ENCODE measurements at places on chromosomes 4 and X. TPM values are rescaled to one million over a fixed set of nuclear protein-coding genes. Genes with fewer than 3 reads are reported as not detected.

Gene HSFX4
- not detected for total RNA-seq

Gene FGF16
- total RNA-seq = not detected

DNA sequence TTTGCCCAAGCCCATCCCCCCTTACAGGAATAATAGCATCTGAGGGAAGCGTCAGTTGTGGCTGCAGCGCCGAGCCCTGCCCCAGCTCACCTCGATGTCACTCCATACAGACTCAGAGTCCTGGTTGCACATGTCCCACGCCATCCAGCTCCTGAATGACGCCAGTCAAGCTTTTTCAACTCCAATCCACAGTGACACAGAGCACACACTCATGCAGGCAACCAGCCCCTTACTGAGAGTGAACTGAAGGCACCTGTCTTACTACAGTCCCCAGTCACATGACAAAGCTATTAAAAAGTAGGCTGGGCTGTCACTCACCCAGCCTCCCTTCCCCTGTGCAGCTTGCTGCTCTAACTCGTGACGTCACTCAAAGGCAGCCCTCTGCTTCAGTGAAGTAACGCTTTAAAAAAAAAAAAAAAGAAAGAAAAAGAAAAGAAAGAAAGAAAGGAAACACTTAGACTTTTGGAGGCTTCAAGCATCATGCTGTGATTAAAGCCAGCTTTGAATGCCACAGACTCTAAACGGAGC is at the start of gene PPARGC1A:
Gene PPARGC1A (minus strand): TSS at position 234 of the 528 bp plus-strand sequence. CDS start 90 bp downstream, at position 144.
- no peak for DNase-seq

DNA sequence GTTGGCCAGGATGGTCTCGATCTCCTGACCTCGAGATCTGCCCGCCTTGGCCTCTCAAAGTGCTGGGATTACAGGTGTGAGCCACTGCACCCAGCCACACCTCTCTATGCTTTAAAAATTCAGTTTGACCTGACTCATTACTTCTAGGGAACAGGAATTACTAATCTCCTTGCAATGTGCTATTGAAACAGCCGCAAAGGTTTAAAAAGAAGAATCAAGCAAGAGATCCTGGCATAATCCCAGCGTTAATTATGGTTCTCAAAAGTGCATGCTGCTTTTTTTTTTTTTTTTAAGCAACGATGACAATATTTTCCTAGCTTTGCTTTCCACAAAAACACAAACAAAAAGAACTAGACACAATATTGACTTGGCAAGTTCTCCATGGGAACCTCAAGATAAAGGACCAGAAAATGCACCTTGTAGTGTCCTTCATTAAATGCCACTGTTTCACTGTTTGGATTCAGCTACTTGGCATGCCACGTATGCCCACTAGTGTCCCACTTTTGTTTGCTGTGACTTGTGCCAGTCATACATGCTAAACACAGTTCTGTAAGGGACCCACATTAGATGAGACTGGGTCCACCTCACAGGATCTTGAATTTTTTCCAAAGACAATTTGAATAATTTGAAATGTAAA is 112.6 kb upstream of the PPARGC1A start:
- DNase-seq = no peak

DNA sequence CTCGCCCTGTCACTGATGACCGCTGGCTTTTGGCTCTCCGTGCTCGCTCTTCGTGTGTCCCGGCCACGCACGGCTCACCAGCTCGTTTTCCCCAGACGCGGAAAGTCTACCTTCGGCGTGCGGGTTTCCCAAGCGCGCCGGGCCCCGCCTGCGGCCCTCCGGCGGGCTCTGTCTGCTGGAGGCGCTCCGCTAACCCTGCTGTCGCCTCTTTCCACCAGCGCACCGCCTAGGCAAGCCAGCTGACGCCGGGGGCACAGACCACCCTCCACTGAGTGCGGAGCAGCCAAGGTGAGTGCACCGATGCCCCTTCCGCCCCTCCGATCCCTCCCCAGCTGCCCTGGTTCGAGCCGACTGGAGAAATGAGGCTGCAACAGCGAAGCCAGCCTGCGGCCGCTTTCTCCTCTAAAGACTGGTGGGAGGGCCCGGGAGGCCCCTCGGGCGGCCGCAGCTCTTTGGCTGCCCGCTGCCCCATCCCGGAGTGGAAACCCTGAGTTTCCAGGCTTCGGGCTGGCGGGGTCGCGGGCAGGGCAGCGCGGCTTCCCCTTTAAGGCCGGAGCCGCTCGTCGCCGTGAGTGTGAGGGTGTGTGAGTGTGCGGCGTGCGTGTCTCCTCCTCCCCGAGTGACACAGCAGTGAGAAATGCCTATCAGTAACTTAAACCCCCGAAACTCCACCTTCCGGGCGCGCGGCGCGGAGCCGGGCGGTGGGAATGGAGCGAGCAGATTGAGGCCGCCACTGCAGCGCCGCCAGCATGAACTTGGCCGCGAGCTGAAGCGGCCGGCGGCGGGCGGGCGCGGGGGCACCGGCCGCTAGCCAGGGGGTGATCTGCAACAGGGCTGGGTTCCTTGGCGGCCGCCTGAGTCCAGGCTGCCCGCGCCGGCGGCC is at the start of gene MAMLD1:
Gene MAMLD1 (plus strand): TSS at position 719 of the 883 bp plus-strand sequence. CDS start 82,200 bp downstream, outside the sequence.
- DNase-seq = no peak

GRCh38 chr4:137039370-137039769 is 492.9 kb downstream of the PCDH18 start:
- DNase-seq = no peak

GRCh38 chr4:1460967-1461868 is 55.0 kb upstream of the NKX1-1 start:
- DNase-seq = no peak

- no peak for DNase-seq
These were observed 505.4 kb upstream of the AGA start for GRCh38 chr4:177947607-177948006.

DNA sequence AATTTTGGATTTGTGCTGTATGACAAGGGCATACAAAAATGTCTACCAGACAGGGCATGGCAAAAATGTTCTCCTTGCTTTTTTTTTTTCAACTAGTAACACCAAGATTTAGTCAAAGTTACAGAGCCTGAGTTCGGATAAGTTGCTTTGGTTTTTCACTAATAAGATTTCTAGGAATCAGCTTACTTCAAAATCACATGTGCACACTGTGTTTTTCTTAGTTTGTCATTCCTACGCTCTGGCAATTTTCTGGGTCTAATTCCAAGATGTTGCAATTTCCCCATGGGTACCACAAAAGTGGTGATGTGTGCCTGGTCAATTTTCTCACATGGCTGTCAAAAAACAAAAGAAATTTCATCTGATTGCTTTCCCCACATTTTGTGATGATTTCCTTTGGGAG is 6.3 kb downstream of the C1QTNF7 start:
- no peak for DNase-seq

- no peak for DNase-seq
These were observed 102.9 kb downstream of the TEX13A start for GRCh38 chrX:105117621-105118020.

DNA sequence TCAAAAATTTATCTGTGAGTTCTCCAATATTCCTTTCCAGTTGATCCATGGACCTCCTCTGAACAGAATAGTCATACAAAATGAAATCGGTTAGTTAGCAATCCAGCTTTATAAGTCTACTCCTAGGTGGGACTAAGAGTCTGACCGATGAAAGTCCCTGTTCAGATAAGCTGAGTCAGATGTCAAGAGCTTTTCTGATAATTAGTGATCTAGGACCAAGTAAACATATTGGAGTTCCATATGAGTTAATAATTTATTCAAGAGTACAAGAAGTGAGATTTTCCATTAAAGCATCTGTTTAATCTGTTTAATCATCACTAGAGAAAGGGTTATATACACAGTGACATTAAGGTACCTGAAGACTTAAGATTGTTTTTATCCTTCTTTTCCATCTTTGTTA is 74.7 kb downstream of the UGT8 start:
- no peak for DNase-seq

DNA sequence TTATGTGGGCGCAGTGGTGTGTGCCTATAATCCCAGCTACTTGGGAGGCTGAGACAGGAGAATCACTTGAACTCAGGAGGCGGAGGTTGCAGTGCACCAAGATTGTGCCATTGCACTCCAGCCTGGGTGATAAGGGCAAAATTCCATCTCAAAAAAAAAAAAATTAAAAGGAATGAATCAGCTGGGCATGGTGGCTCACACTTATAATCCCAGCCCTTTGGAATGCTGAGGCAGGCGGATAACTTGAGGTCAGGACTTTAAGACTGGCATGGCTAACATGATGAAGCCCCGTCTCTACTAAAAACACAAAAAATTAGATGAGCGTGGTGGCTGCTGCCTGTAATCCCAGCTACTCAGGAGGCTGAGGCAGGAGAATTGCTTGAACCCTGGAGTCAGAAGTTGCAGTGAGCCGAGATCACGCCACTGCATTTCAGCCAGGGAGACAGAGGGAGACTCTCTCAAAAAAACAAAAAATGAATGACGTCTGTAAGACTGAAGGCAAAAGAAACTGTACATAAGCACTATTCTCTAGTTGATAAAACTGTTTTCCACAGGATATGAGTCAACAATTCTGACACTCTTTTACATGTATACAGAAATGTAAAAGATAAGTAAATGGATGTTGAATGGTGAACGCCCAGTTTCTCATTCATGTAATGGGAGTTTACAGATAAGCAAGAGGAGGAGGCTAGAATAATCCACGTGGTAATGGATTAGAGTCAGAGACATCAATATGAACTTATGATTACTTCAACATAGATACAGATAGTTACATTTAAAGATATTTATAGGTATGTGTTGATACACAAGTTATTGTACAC is 22.2 kb downstream of the CENPC start:
- DNase-seq = no peak
